ENCODE measurements at places on chromosomes 4 and X.
A peak's percentile ranks its signal among the peaks of the same experiment; 100 is the strongest.

GRCh38 chr4:41394481-41394894 lies 137.8 kb downstream of the UCHL1 start:
- DNase-seq: no peak

DNA sequence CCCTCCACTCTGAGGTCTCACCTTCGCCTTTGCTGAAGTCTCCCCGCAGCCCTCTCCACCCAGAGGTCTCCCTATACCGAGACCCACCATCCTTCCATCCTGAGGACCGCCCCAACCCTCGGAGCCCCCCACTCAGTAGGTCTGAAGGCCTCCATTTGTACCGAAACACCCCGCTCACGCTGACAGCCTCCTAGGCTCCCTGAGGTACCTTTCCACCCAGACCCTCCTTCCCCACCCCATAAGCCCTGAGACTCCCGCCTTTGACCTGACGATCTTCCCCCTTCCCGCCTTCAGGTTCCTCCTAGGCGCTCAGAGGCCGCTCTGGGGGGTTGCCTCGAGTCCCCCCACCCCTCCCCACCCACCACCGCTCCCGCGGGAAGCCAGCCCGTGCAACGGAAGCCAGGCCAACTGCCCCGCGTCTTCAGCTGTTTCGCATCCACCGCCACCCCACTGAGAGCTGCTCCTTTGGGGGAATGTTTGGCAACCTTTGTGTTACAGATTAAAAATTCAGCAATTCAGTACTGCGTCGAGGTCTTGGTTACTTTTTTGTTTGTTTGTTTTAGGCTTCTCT lies 5.0 kb downstream of the SOD3 start:
- no peak for DNase-seq

- no peak for DNase-seq
Measured at GRCh38 chr4:82519776-82520175, 42.0 kb downstream of the TMEM150C start.

DNA sequence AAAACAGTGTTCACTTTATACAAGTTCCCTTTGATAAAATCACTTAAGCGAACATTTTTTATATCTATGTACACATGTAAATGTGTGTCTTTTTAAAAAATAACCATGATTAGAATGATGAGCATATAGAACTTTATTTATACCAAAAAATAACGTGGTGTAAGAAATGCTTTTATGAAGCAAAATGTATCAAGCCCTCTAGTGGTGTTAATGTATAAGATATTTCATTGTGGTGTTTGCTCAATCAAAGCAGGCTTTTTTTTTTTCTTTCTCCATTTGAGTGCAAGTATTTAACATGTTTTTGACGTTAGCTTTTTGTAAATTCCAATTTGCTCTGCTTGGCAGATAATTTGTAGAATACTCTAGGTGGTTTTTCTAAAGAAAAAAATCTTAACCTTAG lies 2092.4 kb upstream of the TENM3 start:
- DNase-seq: no peak

DNA sequence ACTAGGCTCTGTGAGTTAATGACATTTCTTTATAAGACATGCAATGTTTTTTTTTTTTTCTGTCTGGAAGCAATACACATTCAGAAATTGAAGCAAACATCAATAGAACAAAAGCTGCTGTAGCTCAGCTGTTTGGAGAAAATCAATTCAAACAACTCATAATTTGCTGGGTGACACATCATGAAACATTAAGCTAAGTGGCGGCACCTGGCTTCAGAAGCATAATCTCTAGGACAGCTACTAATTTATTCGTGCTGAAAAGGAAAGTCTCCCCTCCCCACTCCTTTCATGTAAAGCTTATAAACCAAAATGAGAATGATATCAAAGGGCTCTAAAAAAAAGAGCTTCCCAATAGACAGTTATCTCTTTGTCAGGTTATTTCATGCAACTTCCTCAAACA lies 73.9 kb downstream of the LUZP4 start:
- no peak for DNase-seq

- no peak for DNase-seq
Measured at GRCh38 chr4:68892861-68893260, 58.7 kb downstream of the UGT2A3 start.

DNA sequence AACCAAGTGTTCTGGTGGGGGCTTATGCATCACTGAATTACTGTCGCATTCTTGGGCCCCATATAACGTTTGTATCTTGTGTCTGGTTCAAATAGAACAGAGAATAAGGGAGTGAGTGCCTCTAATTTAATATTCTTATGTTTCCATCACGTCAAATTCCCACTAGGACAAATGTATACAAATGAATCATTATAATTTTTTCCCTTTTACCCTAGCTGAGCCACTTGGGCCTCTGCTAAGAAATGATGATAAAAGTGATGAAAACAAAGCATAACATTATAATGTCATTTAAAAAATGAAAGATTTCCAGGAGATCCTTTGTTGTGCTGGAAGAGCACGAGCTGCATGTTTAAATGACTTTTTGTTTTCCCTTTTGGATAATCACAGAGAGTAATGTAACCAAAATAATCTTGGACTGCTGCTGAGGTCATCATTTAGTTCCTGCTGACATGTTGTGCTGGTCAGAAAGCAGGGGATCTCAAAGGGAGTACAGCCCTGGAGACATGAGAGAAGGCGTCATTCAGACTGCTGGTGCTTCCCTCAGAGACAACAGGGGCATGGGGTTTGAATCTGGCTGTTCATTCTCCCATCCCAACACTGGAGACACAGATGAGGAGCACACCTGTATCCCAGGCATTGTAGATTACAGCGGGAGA lies 105.1 kb upstream of the SCOC start:
- no peak for DNase-seq

GRCh38 chr4:93409035-93409434 lies 419.5 kb upstream of the ATOH1 start:
- DNase-seq: no peak

GRCh38 chrX:26909728-26910127 lies 553.4 kb downstream of the PPP4R3C start:
- no peak for DNase-seq

GRCh38 chr4:2273657-2274319 lies 11.9 kb upstream of the MXD4 start:
- no peak for DNase-seq

DNA sequence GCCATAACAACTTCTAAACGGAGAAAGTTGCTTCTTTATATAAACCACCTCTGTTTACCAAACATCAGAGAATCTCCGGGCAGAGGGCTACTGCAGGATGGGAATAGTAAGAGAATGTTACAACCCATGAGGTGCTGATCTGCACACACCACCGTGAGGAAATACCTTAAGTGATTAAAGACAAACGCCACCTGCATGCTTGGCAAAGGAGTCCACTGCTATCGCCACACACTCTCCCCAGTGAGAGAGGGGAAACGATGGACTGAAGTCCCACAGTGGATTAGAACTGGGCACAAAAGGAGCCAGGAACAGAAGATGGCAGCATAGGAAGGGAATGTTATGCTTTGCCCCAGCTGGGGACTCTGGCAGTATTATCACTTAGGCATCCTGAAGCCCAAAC lies 15.6 kb downstream of the MAML3 start:
- DNase-seq: no peak

GRCh38 chr4:186755550-186756519 lies 32.2 kb upstream of the FAT1 start:
- DNase-seq: no peak

DNA sequence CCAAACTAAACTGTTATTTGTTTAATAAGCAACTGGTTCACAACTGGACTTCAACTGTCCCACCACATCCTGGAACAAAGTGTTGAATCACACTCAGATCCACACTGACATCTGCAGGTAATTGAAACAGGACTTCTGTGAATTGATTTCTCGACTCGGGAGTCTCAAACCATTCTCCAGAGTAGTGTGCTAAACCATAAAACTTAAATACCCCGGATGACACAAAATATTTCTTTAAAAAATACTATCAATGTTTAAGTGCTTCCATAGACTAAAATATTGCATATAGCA lies 95.4 kb upstream of the PLAC1 start:
- DNase-seq: no peak

DNA sequence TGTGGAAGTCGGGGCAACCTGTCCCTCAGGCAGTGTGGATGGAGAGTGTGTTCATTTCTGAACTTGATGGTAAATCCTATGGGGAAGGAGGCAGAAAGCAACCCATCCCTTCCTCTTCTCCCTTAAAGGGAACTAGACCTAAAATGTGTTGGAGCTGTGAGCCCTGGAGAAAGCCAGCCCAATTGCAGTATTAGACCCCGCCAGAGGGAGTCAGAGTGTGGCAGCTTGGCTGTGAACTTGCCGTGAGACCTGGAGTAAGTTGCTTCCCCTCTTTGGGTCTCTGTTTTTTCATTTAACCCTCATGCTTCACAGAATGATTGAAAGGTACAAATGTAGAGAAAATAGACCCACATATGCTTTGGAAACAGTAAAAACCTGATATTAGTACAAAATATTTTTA lies 108.7 kb upstream of the PAK3 start:
- DNase-seq: no peak

DNA sequence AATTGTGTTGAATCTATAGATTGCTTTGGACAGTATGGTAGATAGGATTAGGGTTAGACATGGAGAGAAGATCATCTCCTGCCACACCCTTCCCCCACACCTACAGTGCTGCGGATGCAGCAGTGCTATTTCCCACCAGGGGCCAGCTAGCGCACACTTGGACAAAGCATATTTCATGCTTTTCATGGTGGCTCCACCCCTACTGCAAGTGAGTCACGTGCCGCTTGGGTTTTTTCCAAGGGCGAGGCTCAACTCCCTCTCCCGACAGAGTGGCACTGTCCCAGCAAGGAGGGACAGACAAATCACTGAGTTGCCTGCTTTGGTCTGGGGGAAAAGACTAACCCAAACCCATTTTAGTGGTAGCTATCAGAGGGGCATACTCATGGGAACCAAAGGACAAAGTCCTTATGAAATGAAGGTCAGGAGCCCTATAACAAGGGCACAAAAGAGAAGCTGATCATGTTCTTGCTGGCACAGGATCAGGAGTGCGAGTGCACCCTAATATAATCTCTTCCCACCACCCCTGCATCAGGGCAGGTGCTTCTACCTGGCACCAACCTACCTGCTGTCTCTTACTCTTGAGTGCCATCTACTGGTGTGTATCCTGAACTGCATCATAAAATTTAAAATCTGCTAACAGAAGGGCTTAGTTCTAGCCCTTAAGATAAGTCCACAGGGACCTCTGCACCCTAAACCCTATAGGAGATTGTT lies 55.1 kb upstream of the PGAM4 start:
- peak; percentile 66 for DNase-seq

DNA sequence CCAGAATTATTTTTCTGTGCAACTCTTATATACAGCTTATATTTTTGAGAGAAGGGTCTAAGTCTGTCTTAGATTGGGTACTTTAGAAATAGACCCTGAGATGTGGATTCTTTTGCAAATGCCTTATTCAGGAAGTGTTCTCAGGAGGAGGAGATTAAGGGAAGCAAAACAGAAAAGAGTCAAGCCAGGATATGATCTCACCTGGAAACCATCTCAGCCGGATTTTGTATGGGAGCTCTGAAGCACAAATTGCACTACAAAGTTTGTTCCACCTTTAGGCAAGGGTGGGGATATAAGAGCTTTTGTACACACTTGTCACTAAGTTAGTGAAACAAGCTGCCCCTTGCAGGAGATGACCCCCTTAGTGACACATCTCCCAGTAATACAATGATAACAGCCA lies 121.2 kb upstream of the GRPR start:
- no peak for DNase-seq

GRCh38 chr4:150641612-150642011 lies 59.7 kb downstream of the MAB21L2 start:
- DNase-seq: no peak

DNA sequence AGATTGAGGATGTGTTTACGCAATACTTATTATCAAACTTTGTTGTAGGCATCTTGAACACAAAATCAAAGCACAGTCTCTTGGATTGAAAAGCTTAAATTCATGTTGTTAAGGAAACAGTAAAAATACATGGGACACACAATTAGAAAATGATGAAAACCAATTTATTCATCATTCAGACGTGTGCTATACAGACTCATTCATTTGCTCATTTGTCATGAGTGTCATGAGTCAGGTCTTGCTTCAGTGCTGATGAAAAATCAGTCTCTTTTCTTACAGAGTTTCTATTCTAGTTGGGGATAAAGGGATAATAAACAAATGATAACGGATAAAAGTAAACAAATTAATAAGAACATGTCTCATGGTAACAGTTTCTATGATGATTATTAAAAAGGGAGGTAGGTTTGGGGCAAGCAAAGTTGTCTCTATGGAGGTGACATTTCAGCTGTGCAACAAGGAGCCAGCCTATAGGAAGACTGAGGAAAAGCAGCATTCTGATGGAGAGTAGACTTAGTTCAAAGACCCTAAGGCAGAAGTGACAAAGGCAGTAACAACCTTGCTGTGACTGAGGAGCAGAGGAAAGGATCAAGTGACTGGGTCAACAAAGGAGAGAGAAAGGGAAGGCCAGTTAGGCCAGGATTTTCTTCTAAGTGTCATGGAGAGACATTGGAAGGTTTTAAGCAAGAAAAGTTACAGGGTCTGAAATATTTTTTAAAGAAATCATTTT lies 224.0 kb upstream of the HHIP start:
- no peak for DNase-seq

- DNase-seq: no peak
Measured at GRCh38 chr4:16544869-16545268, 318.6 kb upstream of the TAPT1 start.

- no peak for DNase-seq
Measured at GRCh38 chrX:6505960-6506359, 29.0 kb downstream of the VCX3A start.

DNA sequence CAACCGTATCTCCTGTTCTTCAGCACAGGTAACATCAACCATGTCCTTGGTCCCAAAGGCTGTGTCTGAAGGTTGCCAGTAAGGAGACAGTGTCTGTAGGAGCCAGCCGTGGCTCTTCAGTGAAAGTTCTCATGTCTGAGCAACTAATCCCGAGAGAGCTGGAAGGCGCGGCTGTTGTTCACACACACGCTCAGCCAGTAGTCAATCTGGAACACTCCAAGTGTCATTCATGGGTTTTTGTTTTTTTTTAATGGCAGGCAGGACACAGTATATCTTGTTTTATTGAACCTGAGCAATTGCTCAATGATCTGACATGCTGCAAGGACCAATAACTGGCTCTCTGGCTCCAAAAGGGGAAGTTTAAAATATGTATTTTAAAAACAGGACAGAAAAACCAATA lies 48.4 kb upstream of the MAP3K15 start:
- DNase-seq: no peak

- no peak for DNase-seq
Measured at GRCh38 chr4:152128356-152128755, 367.5 kb upstream of the GATB start.

- no peak for DNase-seq
Measured at GRCh38 chr4:47075262-47075661, 43.9 kb downstream of the GABRB1 start.

Data from CD4-positive, alpha-beta T cell treated with Interleukin-12 subunit alpha and Interleukin-12 subunit beta, for 1 hour (primary cell).